NCI-H1092 treated with DMSO at 0.1 percent for 48 hours (cell line): ENCODE measurements at places on chromosomes 12 and 14.

DNA sequence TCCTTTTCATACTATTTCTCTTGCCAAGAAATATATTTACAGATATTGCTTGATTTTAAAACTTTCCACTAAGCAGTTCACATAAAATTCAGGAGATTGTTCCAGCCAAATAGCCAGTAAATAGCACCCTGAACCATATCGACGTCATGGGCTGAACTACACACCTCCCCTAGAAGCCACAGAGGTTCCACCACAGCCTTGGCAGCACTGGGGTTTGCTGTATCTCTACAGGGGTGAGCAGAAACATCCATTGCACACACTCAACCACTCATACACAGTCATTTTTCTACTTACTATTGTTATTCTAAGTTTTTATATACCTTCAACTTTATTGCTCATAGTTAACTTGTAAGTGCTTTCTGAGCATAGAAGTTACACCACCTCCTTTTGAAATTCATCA is 8.1 kb upstream of the EIF2S3B start:
- DNase-seq, result no peak

- no peak for DNase-seq
Observed at GRCh38 chr14:73312687-73313086, 75.4 kb downstream of the PAPLN start.

GRCh38 chr14:88069677-88070076 is 64.7 kb downstream of the GPR65 start:
- no peak for DNase-seq

- peak; percentile 2 for DNase-seq
Observed at GRCh38 chr12:67911275-67911600, 78.0 kb upstream of the IFNG-AS1 start.

- no peak for DNase-seq
Observed at GRCh38 chr14:26525085-26525484, 72.7 kb downstream of the NOVA1 start.

- DNase-seq, result no peak
Observed at GRCh38 chr14:42214981-42215491, 608.4 kb downstream of the LRFN5 start.

DNA sequence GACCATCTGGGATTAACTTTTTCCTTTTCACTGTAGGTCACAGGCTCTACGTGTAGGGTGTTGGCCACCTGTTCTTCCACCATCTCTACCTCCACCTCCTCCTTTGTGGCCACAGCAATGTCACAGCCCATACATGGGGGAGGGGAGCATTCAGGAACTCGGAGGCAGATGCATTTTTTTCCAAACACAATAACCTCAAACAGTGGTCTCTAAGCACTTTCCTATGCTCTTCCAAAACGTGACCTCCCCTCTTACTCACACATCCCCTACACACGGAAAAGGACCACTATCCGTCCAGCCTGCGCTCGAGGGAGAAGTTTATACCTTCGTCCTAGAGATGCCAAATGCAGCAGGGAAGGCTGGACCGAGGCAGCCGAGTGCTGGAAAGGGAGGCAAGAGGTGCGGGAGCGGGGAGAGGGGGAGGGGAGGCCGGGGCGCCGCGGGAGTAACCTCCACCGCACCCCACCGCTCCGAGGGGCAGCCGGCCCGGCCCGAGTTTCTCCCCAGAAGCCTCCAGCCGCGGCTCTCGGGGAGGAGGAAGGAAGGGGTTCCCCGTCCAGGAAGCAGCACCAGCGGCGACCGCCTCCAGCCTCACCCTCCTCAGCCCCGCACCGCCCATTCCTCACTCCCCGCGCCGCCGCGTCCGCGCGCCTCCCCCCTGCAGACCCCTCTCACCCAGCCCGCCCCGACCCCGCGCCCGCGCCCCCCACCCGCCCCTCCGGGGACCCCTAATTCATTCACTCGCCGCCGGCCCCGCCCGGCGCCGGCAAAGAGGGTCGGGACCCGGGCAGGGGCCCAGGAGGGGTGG is 594 bp downstream of the KRAS start:
- DNase-seq, result peak; percentile 48

GRCh38 chr14:52363961-52364360 is 49.8 kb downstream of the PTGER2 start:
- no peak for DNase-seq

DNA sequence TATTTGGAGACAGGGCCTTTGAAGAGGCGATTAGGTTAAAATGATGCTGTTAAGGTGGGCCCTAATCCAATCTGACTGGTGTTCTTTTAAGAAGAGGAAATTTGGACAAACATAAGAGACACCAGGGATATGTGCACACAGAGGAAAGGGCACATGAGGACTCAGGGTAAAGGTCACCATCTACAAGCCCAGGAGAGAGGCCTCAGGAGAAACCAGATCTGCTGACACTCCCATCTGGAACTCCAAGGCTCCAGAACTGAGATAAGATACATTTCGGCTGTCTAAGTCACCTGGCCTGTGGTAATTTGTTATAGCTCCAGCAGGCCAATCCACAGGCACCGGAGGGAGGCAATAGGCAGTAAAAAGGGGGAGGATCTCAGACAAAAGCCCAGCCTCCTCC is 48.6 kb downstream of the KICS2 start:
- no peak for DNase-seq

GRCh38 chr14:86541972-86542371 is 1012.0 kb downstream of the FLRT2 start:
- DNase-seq, result no peak

DNA sequence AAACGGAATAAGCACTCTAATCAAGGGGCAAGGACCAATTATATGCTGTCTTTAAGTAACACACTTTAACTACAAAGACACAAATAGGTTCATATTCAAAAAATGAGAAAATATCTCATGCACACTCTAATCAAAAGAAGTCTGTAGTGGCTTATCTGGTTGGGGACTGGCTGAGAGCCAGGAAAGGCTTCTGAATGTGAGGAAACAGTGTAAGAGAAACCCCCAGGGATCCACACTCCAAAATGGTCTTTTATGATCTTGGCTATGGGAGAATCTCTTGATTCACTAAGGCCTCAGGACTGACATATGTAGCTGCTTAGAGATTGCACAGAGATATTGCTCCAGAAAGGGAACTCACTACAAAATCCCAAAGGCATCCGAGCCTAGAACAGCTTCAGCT is 10.3 kb downstream of the CTSG start:
- DNase-seq, result no peak

GRCh38 chr12:43028826-43029225 is 439.3 kb upstream of the PRICKLE1 start:
- DNase-seq, result no peak

- no peak for DNase-seq
Observed at GRCh38 chr14:71703477-71703876, 228.8 kb upstream of the RGS6 start.
